Activated T-cell treated with anti-CD3 and anti-CD28 coated beads, Interleukin-2, amount 50 U/mL, for 72 hours (primary cell): ENCODE measurements at places on chromosomes 5 and 9.

DNA sequence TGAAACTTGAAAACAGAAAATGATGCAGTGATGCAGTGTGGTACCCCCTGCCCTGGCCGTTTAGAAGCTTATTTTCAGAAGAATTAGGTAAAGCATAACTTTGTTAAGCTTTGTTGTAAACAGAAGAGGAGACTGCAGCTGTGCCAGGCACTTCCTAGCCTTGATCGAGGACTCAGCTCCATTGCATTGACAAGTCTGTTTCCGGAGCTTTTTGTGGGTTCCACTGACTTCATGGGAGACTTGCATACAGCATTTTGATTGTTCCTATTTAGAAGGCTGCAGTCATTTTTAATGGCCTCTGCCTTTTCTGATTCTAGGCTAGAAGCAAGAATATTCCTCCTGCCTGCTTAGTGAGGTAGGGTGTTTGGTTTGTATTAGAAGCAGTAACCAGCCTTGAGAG, 12.3 kb downstream of the MVB12B start:
- peaks cover 10% of the 10 kb centered on the region for H3K4me1 ChIP-seq
- no peaks in the 10 kb centered on the region for H3K36me3 ChIP-seq
- no peak overlapping the region for H3K4me3 ChIP-seq
- no peak overlapping the region for H3K27ac ChIP-seq
- H3K27me3 ChIP-seq, result no peaks in the 10 kb centered on the region

DNA sequence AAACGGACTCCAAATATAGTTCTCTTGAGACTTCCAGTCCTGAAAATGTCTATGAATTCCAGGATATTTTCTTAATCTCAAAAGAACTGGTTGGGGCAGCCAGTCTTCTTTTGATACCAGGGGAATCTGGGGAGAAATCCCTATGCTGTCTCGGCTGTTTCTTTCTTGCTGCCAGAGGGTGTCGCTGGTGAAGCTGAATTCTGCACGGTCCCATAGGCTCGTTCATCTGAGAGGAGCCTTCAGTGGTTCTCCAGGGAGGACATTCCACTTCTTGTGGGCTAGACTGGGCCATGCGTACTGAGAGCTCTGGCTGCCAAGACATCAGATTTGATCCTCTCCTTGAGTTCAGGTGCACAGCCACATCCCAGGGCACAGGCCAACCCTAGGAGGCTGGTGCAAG, 155.0 kb upstream of the CLINT1 start:
- no peak for DNase-seq
- peaks cover 12% of the 10 kb centered on the region for H3K27me3 ChIP-seq
- H3K4me3 ChIP-seq, result no peak overlapping the region
- H3K36me3 ChIP-seq, result no peaks in the 10 kb centered on the region

DNA sequence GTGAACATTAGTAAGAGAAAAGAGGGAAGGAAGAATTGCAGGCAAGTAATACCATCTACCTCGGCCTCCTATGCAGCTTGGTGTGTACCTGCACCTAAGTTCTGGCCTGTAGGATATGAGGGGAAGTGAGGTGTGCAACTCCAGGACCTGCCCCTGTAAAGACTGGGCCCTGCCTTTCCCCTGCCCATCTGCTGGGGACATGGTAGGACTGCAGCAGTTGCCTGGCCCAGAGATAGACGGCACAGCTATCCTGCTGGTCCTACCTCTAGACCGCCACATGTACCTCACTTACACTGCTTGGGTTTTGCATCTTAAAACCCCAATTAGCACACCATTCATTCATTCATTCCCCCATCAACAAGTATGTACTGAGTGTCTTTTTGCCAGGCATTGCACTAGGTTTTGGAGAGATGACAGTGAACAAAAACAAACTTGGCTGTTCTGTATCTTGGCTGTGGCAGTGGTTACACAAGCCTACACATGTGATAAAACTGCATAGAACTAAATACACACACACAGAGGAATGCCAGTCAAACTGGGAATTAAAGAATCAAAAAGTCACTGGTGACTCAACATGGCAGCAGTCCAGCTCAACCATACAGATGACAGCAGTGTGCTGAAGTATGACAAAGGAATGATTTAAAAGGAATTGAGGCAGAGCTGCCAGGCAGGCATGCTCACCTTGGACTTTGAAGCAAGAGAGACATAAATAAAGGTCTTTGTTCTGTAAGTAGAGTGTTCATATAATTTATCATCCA, 23.3 kb upstream of the MGAT1 start:
- H3K4me1 ChIP-seq, result peaks cover 53% of the 10 kb centered on the region
- peaks cover 12% of the 10 kb centered on the region for H3K36me3 ChIP-seq
- H3K27ac ChIP-seq, result peak overlapping the region; percentile 14
- peak; percentile 71 for DNase-seq
- H3K27me3 ChIP-seq, result no peaks in the 10 kb centered on the region

- H3K4me1 ChIP-seq, result peaks cover 30% of the 10 kb centered on the region
- H3K4me3 ChIP-seq, result peak overlapping the region; percentile 21
- H3K27ac ChIP-seq, result no peak overlapping the region
- no peaks in the 10 kb centered on the region for H3K36me3 ChIP-seq
- DNase-seq, result no peak
Observed at GRCh38 chr9:110030632-110031031, 177.3 kb downstream of the C9orf152 start.

GRCh38 chr5:133698646-133699526, 86.5 kb upstream of the FSTL4 start:
- peaks cover 4% of the 10 kb centered on the region for H3K36me3 ChIP-seq
- H3K4me1 ChIP-seq, result peaks cover 33% of the 10 kb centered on the region
- peak overlapping the region; percentile 34 for H3K27ac ChIP-seq
- peak overlapping the region; percentile 4 for H3K4me3 ChIP-seq
- peaks cover 23% of the 10 kb centered on the region for H3K27me3 ChIP-seq

- no peak for DNase-seq
- no peaks in the 10 kb centered on the region for H3K36me3 ChIP-seq
- H3K4me3 ChIP-seq, result peak overlapping the region; percentile 42
- H3K27ac ChIP-seq, result no peak overlapping the region
Observed at GRCh38 chr5:65034029-65034812, 265.5 kb downstream of the CWC27 start.

GRCh38 chr5:57435701-57436134, 46.9 kb downstream of the ACTBL2 start:
- H3K36me3 ChIP-seq, result no peaks in the 10 kb centered on the region
- H3K4me1 ChIP-seq, result no peaks in the 10 kb centered on the region
- DNase-seq, result no peak
- H3K27ac ChIP-seq, result no peak overlapping the region
- H3K4me3 ChIP-seq, result no peak overlapping the region

GRCh38 chr5:59236448-59236847, 653.6 kb downstream of the RAB3C start:
- no peaks in the 10 kb centered on the region for H3K36me3 ChIP-seq
- H3K27me3 ChIP-seq, result peaks cover 80% of the 10 kb centered on the region
- DNase-seq, result no peak
- no peak overlapping the region for H3K4me3 ChIP-seq

DNA sequence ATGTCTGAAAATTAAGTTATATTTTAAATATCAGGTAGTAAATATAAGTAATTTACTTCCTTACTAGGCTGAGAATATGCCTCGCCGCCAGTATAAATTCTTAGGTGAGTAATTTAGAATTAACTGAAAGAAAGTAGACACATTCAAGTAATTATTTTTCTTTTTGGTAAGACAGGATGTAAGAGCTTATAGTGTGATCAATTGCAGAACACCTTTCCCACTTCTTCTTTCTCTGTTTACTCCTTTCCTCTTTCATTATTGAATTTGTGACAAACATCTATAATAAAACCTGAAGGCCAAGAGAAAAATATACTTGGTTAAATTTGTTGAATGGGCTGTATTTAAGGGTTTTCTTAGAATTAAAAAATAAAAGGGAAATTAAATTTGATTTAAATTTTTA, 195.1 kb upstream of the CDKN2B start:
- peaks cover 21% of the 10 kb centered on the region for H3K4me1 ChIP-seq
- H3K36me3 ChIP-seq, result no peaks in the 10 kb centered on the region
- no peak overlapping the region for H3K27ac ChIP-seq
- H3K27me3 ChIP-seq, result peaks cover 27% of the 10 kb centered on the region
- DNase-seq, result no peak

GRCh38 chr5:37834542-37835379, 5.1 kb downstream of the GDNF start:
- H3K4me3 ChIP-seq, result no peak overlapping the region
- peaks cover 37% of the 10 kb centered on the region for H3K4me1 ChIP-seq
- H3K27me3 ChIP-seq, result peaks cover 89% of the 10 kb centered on the region
- H3K27ac ChIP-seq, result no peak overlapping the region

GRCh38 chr5:69032009-69032408, 61.8 kb upstream of the SLC30A5 start:
- peaks cover 6% of the 10 kb centered on the region for H3K27me3 ChIP-seq
- H3K36me3 ChIP-seq, result no peaks in the 10 kb centered on the region
- H3K27ac ChIP-seq, result no peak overlapping the region
- H3K4me1 ChIP-seq, result no peaks in the 10 kb centered on the region

GRCh38 chr9:92771309-92771708, 6.7 kb upstream of the BICD2 start:
- no peak for DNase-seq
- H3K36me3 ChIP-seq, result no peaks in the 10 kb centered on the region
- H3K4me3 ChIP-seq, result no peak overlapping the region
- H3K4me1 ChIP-seq, result peaks cover 22% of the 10 kb centered on the region
- H3K27me3 ChIP-seq, result no peaks in the 10 kb centered on the region

GRCh38 chr5:26390608-26391007, 647.8 kb downstream of the CDH9 start:
- no peak overlapping the region for H3K27ac ChIP-seq
- H3K27me3 ChIP-seq, result no peaks in the 10 kb centered on the region
- H3K36me3 ChIP-seq, result no peaks in the 10 kb centered on the region
- DNase-seq, result no peak

DNA sequence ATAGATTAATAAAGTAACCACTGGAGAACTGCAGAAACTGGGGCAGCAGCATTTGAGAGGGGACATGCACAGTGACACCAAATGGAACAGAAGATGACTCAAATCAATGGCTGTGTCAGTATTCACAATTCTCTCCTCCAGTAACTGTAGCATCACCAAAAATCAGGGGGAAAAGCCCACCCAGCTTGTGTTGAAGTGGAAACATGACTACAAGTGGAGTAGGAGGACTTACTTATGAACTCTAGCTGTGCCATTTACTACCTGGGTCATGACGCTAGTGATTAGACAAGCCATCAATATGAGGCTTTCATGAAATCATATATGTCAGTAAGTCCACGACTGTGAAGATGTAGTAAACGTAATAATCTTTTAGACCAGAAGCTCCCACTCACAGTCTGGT, 199.8 kb upstream of the PTGER4 start:
- H3K4me3 ChIP-seq, result peak overlapping the region; percentile 50
- no peaks in the 10 kb centered on the region for H3K27me3 ChIP-seq
- H3K27ac ChIP-seq, result peak overlapping the region; percentile 81
- peak; percentile 40 for DNase-seq
- peaks cover 1% of the 10 kb centered on the region for H3K36me3 ChIP-seq

- no peak overlapping the region for H3K4me3 ChIP-seq
- H3K4me1 ChIP-seq, result no peaks in the 10 kb centered on the region
- no peak overlapping the region for H3K27ac ChIP-seq
- no peaks in the 10 kb centered on the region for H3K27me3 ChIP-seq
- H3K36me3 ChIP-seq, result no peaks in the 10 kb centered on the region
Observed at GRCh38 chr9:116566677-116567488, 120.2 kb upstream of the TRIM32 start.

- no peak for DNase-seq
- no peak overlapping the region for H3K27ac ChIP-seq
- H3K4me1 ChIP-seq, result peaks cover 31% of the 10 kb centered on the region
- H3K36me3 ChIP-seq, result no peaks in the 10 kb centered on the region
Observed at GRCh38 chr9:22107202-22108045, 98.3 kb upstream of the CDKN2B start.

DNA sequence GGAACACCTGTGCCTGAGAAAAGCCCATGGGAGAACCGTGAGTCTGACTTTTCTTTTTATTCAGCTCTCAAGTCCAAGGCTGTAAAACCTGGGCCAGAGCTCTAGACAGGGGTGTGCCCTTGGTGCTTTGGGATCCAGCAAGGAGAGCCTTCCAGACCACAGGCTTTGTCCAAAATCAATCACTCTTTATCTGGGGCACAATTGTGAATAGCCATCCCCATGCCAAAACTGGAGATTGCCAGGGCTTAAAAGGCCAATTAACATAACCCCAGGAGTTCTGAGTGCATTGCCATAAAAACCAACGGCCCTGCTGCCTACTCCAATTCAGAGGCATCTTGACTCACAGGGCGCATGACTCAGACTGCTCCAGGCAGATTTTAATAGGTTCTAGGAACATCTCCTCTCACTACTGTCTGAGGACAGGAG, 391.8 kb downstream of the ARHGEF28 start:
- no peaks in the 10 kb centered on the region for H3K36me3 ChIP-seq
- peaks cover 48% of the 10 kb centered on the region for H3K27me3 ChIP-seq
- H3K4me1 ChIP-seq, result no peaks in the 10 kb centered on the region

GRCh38 chr9:82524407-82524806, 535.8 kb downstream of the SPATA31D1 start:
- no peaks in the 10 kb centered on the region for H3K4me1 ChIP-seq
- no peaks in the 10 kb centered on the region for H3K27me3 ChIP-seq

DNA sequence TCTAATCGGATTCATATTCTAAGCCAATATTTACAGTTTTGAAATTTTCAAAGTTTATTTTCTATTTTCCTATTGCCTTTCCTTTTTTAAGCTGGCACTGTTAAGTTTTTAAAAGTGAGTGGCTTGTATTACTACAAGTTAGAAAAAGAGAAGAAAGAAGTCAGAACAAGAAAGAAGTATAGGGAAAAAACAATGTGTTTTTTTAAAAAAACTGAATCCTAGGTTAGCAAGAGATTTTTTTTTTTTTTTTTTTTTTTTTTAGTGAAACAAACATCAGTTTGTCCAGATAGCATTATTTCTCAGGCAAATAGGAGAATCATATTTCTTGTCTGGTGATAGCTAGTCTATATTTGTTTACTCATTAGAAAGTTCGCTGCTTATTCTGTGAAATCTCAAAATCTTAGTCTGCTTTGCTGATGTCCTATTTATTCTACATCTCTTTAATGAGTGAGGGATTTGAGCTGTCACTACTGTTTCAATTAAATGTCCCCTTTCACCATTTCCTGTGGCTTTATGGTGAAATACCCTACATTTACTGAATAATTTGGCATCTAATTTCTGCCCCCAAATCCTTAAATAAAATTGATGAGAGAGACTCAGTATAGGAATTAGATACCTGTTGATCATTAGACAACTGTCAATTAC, 19.1 kb upstream of the LMNB1 start:
- H3K27ac ChIP-seq, result peak overlapping the region; percentile 70
- H3K27me3 ChIP-seq, result no peaks in the 10 kb centered on the region
- H3K4me1 ChIP-seq, result peaks cover 57% of the 10 kb centered on the region
- DNase-seq, result no peak

GRCh38 chr9:22617156-22617555, 170.5 kb downstream of the DMRTA1 start:
- H3K27me3 ChIP-seq, result no peaks in the 10 kb centered on the region
- no peak overlapping the region for H3K4me3 ChIP-seq
- no peak for DNase-seq
- H3K36me3 ChIP-seq, result no peaks in the 10 kb centered on the region
- no peak overlapping the region for H3K27ac ChIP-seq
